ENCODE measurements at places on chromosomes 5 and 9. TPM values are rescaled to one million over a fixed set of nuclear protein-coding genes. Genes with fewer than 3 reads are reported as not detected.

Gene CCL27
- total RNA-seq: 1.0 TPM

Gene TLR4
- total RNA-seq: 0.05 TPM

Gene MUSK
- not detected for total RNA-seq

Gene GALNT12
- 23.7 TPM for total RNA-seq

Gene FGF1
- not detected for total RNA-seq

DNA sequence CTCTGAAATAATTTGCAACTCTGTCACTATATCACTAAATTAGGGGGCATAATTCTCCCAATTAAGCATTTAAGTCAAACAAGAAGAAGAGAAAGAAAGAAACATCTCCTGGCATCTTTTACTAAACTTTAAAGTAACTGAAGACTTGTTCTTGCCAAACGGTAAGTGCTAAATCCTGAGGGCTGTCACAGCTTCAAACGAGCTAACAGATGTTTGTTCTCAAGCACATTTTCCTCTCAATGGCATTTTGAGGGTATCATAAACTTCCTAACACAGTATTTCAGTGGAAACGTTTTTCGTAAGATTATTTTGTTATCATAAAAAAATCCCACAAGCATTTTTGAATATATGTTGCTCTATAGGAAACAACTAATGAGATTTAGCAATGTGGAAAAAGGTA, 169.5 kb upstream of the TAS2R1 start:
- no peaks in the 10 kb centered on the region for H3K4me1 ChIP-seq
- H3K27me3 ChIP-seq: no peaks in the 10 kb centered on the region
- H3K27ac ChIP-seq: no peak overlapping the region
- H3K36me3 ChIP-seq: no peaks in the 10 kb centered on the region
- H3K4me3 ChIP-seq: no peak overlapping the region

GRCh38 chr9:27468462-27469110, 55.5 kb upstream of the IFNK start:
- no peak overlapping the region for H3K27ac ChIP-seq
- H3K4me1 ChIP-seq: peaks cover 56% of the 10 kb centered on the region
- H3K36me3 ChIP-seq: 0 out of 2 replicates have a peak, but pooled peaks cover 4% of the 10 kb centered on the region
- no peak for DNase-seq
- no peak overlapping the region for H3K4me3 ChIP-seq

- no peak for DNase-seq
- H3K4me3 ChIP-seq: no peak overlapping the region
- peaks cover 23% of the 10 kb centered on the region for H3K36me3 ChIP-seq
- no peak overlapping the region for H3K27ac ChIP-seq
Observed at GRCh38 chr5:74632947-74633356, 7.6 kb downstream of the ENC1 start.

- H3K27ac ChIP-seq: peak overlapping the region; percentile 56
- peaks cover 67% of the 10 kb centered on the region for H3K4me1 ChIP-seq
- no peak overlapping the region for H3K4me3 ChIP-seq
Observed at GRCh38 chr5:171521219-171521633, 101.8 kb downstream of the FGF18 start.

- H3K4me3 ChIP-seq: no peak overlapping the region
- no peaks in the 10 kb centered on the region for H3K36me3 ChIP-seq
- no peak for DNase-seq
Observed at GRCh38 chr5:73266176-73266738, 93.3 kb downstream of the TMEM174 start.

DNA sequence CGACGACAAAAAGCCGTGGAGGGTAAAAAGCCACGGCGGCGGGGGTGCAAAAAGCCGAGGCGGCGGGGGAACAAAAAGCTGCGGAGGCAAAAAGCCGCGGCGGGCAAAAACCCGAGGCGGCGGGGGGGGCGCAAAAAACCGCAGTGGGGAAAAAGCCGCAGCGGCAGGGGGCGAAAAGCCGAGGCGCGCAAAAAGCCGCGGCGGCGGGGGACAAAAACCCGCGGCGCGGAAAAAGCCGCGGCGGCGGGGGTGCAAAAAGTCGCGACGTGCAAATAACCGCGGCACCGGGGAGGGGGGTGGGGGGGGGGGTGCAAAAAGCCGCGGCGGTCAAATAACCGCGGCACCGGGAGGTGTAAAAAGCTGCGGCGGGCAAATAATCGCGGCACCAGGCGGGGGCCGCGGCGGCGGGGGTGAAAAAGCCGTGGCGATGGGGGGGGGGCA, 511.5 kb downstream of the FOXD4L5 start:
- H3K36me3 ChIP-seq: no peaks in the 10 kb centered on the region
- DNase-seq: no peak
- no peak overlapping the region for H3K4me3 ChIP-seq
- H3K27ac ChIP-seq: no peak overlapping the region

DNA sequence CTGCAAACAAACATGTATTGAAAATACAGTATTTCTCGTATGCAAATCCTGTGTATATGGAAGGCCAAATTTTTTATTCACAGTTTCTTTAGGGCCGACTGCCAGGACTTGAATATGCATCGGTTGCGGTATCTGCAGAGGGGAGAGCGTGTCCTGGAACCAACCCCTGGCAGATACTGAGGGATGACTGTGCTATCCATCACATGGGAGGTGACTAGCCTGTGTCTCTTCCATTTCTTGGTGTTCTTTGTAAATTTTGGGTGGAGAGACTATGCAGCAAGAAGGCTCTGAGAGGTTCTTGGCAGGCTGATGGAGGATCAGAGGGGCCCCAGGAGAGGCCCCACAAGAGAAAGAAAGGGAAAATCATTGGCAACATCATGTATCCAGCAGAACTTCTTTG, 384.3 kb downstream of the YTHDC2 start:
- no peaks in the 10 kb centered on the region for H3K36me3 ChIP-seq
- no peaks in the 10 kb centered on the region for H3K27me3 ChIP-seq
- DNase-seq: no peak
- no peak overlapping the region for H3K4me3 ChIP-seq

DNA sequence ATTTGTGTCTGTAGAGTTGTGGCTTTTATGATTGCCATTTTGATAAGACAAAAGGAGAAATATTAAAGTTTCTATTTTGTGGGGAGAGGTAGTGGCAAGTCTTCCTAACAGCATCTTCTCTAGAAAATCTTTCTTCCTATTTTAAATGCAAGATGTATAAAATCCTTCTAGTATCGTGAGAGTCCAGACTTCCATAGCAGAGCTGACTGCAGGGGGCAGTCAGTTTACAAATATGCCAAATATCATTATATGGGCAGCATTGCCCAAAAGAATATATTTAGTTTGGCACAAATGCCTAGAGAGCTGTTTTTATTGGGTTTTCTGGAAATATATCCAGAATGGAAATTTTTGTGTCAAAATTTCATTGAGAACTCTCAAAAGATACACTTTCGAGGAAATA, 82.1 kb upstream of the ALDH1A1 start:
- H3K36me3 ChIP-seq: no peaks in the 10 kb centered on the region
- H3K4me3 ChIP-seq: no peak overlapping the region
- DNase-seq: no peak
- H3K27ac ChIP-seq: no peak overlapping the region

GRCh38 chr5:73370640-73371583, 77.7 kb downstream of the FOXD1 start:
- no peak overlapping the region for H3K4me3 ChIP-seq
- H3K27ac ChIP-seq: no peak overlapping the region
- DNase-seq: no peak
- peaks cover 3% of the 10 kb centered on the region for H3K27me3 ChIP-seq

DNA sequence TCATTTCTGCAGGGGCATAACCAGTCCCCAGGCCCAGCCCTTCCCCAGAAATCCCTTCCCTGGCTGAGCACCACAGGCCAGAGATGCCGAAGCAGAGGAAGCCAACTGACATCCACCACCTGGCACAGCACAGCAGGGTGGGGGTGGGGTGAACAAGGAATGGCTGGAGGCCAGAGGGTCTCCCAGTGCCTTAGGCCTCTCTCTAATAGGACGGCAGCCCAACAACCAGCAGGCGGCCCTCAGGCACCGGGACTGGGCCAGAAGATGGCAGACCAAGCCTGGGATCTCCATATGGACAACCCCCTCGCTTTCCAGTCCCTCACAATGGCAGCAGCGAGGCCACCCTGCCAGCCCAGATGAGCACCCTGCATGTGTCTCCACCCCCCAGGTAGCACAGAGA, 13.2 kb downstream of the PDLIM4 start:
- H3K4me1 ChIP-seq: peaks cover 16% of the 10 kb centered on the region
- no peak overlapping the region for H3K27ac ChIP-seq
- H3K27me3 ChIP-seq: no peaks in the 10 kb centered on the region
- H3K36me3 ChIP-seq: no peaks in the 10 kb centered on the region

- no peaks in the 10 kb centered on the region for H3K36me3 ChIP-seq
- H3K27ac ChIP-seq: no peak overlapping the region
- DNase-seq: no peak
- peaks cover 3% of the 10 kb centered on the region for H3K27me3 ChIP-seq
Observed at GRCh38 chr5:180129291-180130190, 58.0 kb upstream of the RNF130 start.

DNA sequence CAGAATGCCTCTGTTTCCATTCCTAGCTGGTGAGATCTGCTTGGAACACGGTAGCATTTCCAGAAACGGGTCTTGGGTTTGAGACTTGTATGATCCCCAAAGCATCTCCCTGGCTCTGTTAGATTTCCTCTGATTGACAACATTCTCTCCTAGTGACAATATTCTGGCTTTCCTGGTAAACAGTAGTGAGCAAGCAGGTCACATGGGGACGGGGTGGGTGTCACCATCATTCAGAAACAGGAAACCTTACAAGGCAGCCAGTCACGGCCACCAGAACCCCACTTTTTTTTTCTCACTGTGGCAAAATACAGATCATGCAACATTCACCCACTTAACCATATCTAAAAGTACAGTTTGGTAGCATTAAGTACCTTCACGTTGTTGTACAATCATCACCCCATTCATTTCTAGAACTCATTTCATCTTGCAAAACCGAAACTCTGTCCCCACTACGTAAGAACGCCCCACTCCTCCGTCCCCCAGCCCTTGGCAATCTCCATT, 90.1 kb upstream of the LMX1B start:
- no peak overlapping the region for H3K4me3 ChIP-seq
- DNase-seq: no peak
- H3K36me3 ChIP-seq: no peaks in the 10 kb centered on the region
- H3K27ac ChIP-seq: no peak overlapping the region

- H3K4me3 ChIP-seq: no peak overlapping the region
- no peaks in the 10 kb centered on the region for H3K27me3 ChIP-seq
- H3K4me1 ChIP-seq: peaks cover 39% of the 10 kb centered on the region
Observed at GRCh38 chr5:55451976-55452375, 82.8 kb downstream of the PLPP1 start.

DNA sequence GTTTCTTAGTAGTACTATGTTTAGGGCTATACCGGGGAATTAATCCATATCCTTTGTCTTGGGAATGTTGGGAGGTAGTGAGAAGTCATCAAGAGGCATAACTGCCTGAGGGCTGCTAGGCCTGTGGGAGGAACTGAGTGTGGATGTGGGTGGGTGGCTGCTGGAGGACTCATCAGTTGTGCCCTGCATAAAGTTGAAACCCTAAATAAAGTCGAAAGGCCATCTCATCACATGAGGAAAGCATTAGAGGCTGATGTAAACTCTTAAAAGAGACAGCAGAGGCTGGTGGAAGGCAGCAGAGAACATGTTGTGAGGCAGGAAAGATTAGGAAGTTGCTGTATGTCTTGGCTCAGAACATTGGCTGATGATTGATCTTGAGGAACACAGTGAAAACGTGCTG, 143.8 kb downstream of the MAST4 start:
- H3K27me3 ChIP-seq: no peaks in the 10 kb centered on the region
- DNase-seq: no peak
- H3K4me1 ChIP-seq: no peaks in the 10 kb centered on the region

GRCh38 chr9:25964239-25964638, 286.0 kb upstream of the TUSC1 start:
- no peak overlapping the region for H3K27ac ChIP-seq
- peak; percentile 40 for DNase-seq
- peaks cover 33% of the 10 kb centered on the region for H3K36me3 ChIP-seq
- peaks cover 19% of the 10 kb centered on the region for H3K27me3 ChIP-seq
- H3K4me3 ChIP-seq: no peak overlapping the region
- no peaks in the 10 kb centered on the region for H3K4me1 ChIP-seq

GRCh38 chr9:31302620-31303418, 1081.6 kb upstream of the ACO1 start:
- no peak overlapping the region for H3K27ac ChIP-seq
- H3K4me1 ChIP-seq: no peaks in the 10 kb centered on the region
- no peaks in the 10 kb centered on the region for H3K27me3 ChIP-seq
- H3K36me3 ChIP-seq: no peaks in the 10 kb centered on the region
- DNase-seq: no peak

DNA sequence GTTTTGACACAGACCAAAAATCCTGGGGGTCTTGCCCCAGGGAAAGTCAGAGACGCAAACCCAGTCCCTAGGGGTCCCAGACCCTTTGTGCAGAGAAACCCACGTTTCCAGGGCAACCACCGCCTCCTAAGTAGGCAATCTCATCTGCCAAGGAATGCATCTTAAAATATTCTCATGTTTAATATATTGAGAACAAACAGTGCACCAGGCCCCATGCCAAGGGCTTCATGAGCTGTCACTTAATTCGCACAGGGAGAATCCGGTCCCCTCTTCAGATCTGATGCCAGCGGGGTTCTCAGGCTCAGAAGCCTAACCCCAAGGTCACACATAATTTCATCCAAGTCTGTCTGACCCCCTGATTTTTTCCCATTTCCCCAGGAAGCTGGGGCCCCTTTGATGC, 28.8 kb downstream of the CPLX2 start:
- no peak overlapping the region for H3K27ac ChIP-seq
- H3K36me3 ChIP-seq: no peaks in the 10 kb centered on the region
- no peaks in the 10 kb centered on the region for H3K27me3 ChIP-seq
- peaks cover 11% of the 10 kb centered on the region for H3K4me1 ChIP-seq
- H3K4me3 ChIP-seq: no peak overlapping the region
- DNase-seq: no peak
